ENCODE measurements at places on chromosomes 16 and 17. TPM values are rescaled to one million over a fixed set of nuclear protein-coding genes. Genes with fewer than 3 reads are reported as not detected.

DNA sequence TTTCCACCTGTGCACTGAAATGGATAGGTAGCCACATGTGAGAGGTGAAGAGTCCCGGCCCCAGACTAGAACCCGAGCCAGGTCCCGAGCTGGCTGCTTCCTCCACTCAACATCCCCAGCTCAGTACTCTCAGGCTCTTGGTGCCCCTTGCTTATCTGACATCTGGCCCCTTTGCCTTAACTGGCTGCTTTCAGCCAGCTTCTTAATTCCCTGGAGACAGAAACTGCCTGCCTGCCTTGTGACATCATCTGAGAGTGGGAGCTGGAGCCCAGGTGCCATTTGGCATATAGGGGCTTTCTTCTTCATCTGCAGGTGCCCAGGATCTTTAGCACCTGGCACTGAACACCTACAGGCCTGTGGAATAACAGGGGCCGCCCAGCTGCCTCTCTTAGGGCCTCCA, 8.9 kb downstream of the CHAD start:
- DNase-seq, result peak; percentile 56

DNA sequence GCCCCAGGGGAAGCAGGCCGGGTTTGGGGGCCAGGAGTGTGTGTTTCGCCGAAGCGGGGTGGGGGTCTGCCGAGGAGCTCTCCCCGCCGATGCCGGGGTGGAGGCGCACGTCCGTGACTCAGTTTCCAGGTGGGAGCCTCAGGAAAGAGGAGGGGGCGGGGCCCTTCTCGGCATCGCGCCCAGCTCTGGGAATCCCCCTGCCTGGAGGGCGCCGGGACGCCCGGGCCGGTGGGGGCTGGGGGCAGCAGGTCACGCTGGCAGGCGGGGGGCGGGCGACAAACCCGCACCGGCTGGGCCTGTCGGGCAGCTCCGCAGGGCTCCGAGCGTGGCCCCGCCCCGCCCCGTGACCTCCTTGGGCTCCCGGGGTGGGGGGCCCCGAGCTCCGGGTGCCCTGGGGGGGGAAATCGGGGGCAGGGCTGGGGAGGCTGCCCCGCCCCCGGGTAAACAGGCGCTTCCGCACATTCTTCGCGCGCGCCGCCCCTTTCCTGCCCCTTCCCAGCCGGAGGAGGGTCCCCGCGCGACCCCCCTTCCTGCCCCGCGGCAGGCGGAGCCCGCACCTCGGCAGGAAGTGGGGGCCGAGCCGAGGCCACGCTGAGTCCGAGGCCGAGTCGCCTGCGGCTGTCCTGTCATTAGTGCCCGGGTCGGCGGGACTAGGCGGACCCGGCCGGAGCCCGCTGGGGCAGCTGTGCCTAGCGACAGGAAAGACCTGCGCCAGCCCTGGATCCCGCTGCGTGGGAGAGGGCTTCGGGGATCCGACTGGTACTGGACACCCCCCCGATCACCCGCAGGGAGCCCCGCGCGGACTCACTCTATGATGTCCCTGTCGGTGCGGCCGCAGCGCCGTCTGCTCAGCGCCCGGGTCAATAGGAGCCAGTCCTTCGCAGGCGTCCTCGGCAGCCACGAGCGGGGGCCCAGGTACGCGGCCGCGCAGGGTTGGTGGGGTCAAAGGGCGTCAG, 9.3 kb downstream of the RIPOR1 start:
- peak; percentile 75 for DNase-seq

- no peak for DNase-seq
These were observed 265.6 kb upstream of the GOT2 start for GRCh38 chr16:58999762-59000161.

- no peak for DNase-seq
These were observed 23.8 kb downstream of the CDK5RAP3 start for GRCh38 chr17:47994724-47995123.

GRCh38 chr17:58337600-58338453, 9.2 kb upstream of the TSPOAP1 start:
- peak; percentile 90 for DNase-seq

DNA sequence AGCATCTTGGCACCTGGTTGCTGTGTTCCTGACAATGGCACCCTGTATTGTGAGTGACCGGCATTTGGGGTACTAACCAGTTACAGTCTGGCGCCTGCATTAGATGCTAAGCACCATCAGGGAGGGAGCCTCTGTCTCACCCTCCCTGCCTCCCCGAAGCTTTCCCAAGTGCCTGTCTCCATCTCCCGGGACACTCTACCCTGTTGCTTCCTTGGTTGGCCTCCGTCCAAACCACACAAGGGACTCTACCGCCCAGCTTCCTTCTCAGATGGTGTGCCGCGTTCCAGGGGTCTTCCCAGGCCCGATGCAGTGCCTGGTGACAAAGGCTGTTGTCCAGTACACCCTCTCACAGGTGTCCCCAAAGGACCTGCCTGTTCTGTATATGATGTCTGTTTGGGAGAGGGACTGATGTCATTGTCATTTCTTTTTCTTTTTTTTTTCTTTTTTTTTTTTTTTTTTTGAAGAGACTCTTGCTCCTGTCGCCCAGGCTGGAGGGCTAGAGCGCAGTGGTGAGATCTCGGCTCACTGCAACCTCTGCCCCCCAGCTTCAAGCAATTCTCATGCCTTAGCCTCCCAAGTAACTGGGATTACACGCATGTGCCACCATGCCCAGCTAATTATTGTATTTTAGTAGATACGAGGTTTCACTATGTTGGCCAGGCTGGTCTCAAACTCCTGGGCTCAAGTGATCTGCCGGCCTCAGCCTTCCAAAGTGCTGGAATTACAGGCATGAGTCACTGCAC, 6.7 kb downstream of the SNN start:
- no peak for DNase-seq

DNA sequence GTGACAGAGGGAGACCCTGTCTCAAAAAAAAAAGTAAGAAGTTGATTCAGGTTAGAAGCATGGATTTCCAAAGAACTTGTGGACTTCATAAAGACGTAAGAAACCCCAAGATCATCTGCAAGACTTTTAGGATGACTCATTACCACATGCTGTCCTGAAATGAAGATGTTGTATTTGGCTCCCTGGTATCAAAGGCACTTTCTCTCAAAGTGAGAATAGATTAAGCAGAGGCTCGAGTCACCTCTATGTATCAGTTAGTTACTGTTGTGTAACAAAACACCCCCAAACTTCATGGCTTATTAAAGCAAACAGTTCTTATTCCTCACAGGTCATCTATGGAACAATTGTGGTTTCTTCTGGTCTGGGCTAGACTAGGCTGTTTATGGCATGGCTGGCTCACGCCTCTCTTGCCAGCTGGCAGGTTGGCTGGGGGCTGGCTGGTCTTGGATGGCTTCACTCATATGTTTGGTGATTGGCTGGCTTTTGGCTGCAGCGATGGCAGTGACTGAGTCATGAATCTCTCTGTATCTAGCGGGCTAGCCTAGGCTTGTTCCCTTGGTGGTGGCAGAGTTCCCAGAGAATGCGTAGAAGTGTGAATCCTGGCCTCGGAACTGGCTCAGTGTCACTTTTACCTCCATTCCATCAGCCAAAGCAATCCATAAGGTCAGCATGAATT, 60.4 kb upstream of the MSI2 start:
- DNase-seq, result no peak

GRCh38 chr17:39178536-39178935, 12.6 kb upstream of the ARL5C start:
- DNase-seq, result no peak

DNA sequence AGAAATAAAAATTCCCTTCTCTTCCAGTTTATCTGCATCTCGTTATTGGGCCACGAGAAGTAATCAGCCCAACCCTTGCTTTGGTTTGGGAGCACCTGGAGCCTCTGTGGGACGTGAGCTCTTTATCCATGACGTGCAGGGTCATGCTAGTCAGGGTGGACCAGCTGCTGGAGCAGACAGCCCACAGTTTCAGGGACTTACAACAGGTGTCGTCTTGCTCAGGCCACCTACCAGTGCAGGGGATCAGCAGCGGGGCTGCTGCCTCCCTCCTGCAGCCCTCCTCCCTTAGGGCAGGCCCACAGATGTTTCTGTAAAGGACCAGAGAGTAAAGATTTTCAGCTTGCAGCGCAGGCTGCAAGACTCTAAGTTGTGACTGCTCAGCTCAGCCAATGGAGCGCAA, 16.9 kb downstream of the ADAD2 start:
- no peak for DNase-seq

DNA sequence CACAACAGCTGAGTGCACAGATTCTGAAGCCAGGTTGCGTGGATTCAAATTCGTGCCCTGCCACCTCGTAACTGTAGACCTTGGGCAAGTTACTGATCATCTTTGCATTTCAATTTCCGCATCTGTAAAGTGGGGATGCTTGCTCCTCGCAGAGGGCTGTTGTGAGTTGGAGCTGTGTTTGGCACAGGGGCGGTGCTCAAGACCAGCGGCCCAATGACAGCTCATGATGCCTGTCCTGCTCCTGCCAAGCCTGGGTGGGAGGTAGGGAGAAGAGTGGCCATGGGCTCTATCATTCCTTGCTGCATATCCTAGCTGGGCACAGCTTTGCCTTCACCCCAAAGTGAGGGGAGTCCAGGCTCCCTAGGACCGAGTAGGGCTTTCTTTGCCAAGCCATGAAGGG, 12.6 kb downstream of the NXPH3 start:
- peak; percentile 15 for DNase-seq

DNA sequence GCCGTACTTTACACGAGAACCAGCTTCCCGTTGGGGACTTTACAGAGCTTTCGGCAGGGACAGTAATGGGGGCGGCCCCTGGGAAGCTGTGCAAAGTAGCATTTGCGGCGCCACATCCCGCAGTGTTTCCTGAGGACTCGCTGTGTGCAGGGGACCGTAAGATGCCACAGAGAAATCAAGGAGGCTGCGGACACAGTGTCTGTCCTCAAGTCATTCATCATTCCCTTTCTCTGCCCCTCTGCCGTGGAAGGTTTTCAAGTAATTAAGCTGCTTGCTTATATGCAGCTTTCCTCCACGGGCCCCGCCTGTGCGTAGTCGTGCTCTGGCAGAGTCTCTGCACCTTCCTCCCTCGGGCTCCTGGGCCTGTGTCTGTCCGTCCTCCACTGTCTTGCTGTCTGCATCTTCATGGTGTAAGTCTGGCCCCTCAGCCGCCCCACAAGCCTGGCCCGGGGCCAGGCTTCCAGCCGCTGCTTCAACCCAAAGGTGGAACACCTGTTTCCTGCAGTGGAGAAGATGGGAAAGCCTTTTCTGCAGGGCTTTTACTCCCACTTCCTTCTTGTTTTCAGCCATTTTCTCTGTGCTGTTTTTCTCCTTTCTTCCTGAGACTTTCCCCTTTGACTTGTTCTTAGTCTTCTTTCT, 216.9 kb upstream of the CHMP6 start:
- DNase-seq, result peak; percentile 65

- DNase-seq, result no peak
These were observed 8.5 kb downstream of the MSI2 start for GRCh38 chr17:57264776-57265175.

DNA sequence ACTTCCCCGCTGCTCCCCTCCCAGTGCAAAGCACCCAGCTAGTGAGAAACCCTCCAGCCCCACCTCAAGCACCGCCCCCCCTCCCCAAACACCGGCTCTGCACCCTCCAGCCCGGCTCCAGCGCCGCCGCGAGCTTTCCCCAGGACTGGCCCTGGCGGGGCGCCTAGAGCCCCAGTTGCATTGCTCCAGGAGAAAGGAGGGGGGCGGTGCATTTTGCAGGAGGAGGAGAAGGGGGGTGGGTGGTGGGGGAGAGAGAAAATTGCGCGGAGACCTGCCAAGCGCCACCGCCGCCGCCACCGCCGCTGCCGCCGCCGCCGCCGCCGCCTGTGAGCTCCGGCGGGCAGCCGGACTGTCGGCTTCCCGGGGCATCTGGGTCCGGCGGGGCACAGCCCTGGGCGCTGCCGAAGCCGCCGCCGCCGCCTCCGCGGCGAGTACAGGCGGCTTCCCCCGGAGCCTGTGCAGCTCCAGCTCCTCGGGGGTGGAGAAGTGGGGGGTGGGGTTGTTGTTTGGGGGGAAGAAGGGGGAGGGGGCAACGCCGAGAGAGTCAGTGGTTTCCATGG, 333 bp upstream of the NOG start:
- no peak for DNase-seq

DNA sequence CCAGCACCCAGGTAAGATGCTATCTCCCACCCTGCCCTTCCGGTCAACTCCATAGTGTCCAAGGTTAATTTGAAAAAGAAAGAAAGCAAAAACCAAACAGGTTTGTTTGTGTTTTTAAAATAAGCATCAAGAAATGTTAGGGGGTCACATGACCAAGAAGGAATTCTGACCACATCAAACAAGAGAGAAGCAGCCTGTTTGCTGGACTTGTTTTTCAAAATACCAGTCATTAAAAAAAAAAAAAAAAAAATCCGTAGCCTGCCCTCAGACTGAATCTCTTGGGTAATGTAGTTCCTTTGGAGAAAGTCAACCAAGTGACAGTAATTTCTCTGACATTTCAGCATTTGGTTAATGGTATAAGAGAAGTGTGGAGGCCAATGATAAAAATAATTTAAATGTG, 38.4 kb downstream of the HNF1B start:
- no peak for DNase-seq

GRCh38 chr16:30523768-30524574, 2.4 kb downstream of the ZNF768 start:
- no peak for DNase-seq

DNA sequence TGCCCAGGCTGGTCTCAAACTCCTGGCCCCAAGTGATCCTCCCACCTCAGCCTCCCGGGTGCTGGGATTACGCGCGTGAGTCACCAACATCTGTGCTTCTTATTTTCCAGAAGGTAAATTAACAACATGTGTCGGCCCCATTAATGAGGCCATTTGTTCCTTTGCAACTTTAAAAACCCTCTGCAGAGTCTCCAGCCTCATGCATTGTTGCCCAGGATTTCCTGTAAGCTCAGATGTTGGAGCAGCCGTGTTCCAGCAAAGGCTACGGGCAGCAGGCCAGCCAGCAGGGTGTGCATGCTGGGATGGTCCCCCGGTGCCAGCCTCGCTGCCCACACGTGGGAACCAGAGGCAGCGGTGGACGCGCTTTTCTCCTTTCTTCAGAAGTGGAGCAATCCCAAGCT, 19.1 kb upstream of the HEXD start:
- no peak for DNase-seq

- no peak for DNase-seq
These were observed 72.7 kb downstream of the TMEM132E start for GRCh38 chr17:34652021-34652555.

DNA sequence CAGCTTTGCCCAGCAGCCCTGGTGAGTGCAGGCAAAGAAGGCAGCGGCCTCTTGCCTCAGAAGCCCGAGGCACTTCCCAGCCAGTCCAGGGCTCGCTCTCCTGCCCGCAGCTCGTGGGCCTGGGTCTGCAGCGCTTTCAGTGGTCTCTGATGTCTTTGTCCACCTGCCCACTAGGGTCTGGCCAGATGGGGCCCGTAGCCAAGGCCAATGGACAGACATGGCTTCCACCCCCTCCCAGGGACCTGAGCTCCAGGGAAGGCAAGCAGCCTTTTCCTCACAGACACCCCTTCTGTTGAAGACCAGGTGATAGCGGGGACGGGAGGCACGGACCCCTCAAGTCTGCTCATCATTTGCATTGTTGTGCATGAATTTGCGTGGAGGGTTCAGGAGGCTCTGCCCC, 33.7 kb upstream of the ZC3H18 start:
- DNase-seq, result no peak

SMPD3 gene
- total RNA-seq, result 2.8 TPM

NXN gene
- total RNA-seq, result 50.4 TPM

VASN gene
- 9.3 TPM for total RNA-seq

PLA2G10 gene
- total RNA-seq, result not detected

TLCD2 gene
- 3.6 TPM for total RNA-seq

FZD2 gene
- total RNA-seq, result 2.6 TPM

CD300H gene
- total RNA-seq, result not detected

KRT14 gene
- total RNA-seq, result not detected

ANKS3 gene
- 25.9 TPM for total RNA-seq

WFDC1 gene
- 82.0 TPM for total RNA-seq

MFSD6L gene
- not detected for total RNA-seq

NLRC3 gene
- total RNA-seq, result not detected

CACNA1G gene
- total RNA-seq, result 0.36 TPM

Data from sigmoid colon (tissue), 7 donors.